ENCODE measurements at places on chromosomes 12 and 14.

DNA sequence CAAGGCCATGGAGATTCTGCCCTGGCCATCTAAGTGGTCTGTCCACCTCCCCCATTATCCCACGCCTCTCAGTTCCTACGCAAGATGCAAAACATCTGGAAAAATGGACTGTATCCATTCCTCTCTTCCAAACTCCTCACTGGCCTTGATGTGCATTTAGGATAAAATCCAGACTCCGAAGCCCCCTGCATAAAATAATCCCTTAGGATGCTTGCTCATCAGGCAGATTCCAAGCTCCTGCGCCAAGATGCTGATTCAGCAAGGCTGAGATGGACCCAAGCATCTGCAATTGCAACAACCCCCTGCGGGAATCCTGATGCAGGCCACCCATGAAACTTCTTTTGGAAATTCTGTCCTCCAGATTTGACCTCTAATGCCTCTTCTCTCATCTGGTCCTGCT is 81.6 kb downstream of the SPRING1 start:
- no peak for DNase-seq

GRCh38 chr12:115852054-115852453 is 425.4 kb downstream of the MED13L start:
- no peak for DNase-seq

DNA sequence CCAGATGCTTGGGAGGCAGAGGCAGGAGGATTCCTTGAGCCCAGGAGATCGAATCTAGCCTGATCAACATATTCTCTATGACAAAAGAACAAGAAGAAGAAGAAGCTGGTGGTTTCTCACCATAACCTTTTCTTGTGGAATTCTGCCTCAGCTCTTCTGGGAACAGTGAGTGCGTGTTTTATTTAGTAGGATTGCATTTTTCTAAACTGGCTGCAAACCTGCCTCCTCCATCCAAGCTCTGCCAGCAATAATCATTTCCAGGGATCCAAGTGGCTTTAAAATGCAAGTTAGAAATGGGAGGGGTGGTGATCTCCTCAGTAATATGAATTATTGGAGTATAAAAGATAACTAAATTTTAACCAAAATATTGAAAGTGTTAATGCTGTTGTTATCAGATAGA is 46.1 kb upstream of the MMP17 start:
- DNase-seq = no peak

GRCh38 chr12:31370531-31371255 is 44.7 kb upstream of the SINHCAF start:
- no peak for DNase-seq

DNA sequence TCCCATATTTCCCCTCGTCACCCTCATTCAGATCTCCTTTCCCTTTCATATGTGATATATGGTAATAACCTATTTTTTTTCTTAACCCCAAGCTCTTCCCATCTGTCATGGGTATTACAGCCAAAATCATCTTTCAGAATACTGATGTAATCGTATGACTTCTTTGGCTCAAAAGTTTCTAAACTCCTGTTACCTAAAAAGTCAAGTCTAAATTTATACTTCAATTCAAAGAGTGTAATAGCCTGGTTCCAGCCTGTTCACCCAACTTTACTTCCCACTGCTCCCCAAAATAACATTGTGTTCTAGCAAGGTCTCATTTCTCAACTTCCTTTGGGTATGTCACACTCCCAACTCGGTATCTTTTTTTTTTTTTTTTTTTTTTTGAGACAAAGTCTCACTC is 48.5 kb downstream of the TBK1 start:
- no peak for DNase-seq

DNA sequence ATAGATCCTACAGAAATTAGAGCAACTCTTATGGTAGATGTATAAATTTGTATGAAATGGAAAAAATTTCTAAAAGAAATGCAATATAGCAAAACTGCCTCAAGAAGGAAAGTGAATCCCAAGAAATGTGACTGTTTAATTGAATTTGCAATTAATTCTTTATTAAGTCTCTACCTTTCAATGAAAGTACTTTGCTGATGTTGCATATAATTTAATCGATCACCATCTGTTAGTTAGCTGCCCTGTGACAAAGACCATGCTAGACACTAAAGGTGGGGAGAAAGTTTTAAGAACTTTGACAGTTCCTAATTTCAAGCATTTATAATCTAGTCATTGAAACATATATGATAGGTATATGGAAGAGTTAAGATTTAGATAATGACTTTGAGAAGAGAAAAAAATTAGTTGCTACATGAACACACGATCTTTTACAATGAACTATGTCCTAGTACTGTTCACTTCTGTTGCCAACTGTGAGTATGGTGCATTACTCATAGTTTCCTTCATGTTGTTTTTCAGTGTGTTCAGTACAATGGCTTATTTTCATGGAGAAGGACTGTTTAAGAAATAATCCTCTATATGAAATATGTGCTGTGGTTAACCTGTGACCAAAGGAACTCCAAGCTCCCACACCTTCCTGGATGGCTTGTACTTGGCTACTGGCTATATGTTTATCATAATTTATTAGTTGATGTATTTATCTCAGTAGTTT is 128.4 kb downstream of the METTL25 start:
- no peak for DNase-seq

DNA sequence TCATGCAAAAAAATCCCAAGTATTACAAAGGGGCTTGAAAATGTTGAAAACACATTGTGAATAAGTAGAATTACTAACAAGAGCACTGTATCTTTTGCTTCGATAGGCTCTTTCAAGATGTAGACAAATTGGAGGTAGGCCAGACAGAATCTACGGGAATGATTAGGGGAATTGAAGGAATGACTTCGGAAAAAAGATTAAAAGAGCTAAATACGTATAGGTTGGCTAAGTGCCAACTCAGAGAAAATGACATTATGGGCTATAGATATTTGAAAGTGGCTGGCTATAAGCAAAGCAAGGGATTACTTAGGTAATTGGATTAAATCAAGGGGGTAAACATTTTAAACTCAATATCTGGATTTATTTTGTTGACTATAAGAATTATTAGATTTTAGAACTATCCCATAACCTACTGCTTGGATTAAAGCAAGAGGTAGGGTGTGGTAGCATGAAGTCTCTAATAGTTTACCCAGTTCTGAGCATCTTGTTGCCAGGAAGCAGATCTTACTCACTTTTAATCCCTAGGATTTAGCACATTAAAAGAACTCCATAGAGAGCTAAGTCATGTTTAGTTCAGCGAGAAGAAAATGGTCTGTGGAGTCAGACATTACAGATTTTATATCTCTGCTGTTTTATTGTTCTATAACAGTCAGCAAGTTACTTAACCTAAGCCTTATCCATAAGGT is 489.8 kb downstream of the DIO2 start:
- DNase-seq = no peak

DNA sequence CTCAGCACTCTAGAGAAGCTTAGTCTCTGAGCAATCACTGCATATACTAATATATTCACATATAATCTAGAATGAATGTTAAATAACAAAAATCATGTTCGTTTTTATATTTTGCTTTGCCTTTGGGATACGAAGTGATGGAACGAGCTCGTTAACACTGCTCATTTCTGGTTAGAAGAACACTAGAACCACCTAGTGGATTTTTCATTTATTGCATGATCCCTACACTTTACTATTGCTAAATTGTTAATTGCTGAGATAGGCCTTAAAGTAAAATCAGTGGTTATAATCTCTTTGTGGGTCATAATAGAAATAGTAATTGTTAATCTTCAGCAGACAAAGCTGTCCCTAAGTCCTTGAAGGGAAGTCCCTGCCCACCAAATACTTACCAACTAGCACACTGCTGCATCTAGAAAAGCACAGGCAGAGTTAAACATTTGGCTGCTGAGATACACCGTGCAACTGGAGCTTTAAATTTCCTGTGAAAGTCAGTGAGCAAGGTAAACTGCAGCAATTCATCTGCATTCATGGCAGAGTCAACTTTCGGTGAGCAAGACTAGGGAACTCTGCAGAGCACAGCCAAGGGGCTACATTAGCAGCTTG is 353.7 kb downstream of the APAF1 start:
- DNase-seq = no peak

- DNase-seq = no peak
Observed at GRCh38 chr14:65187421-65188049, 85.2 kb upstream of the MAX start.

GRCh38 chr12:120457133-120457532 is 10.9 kb downstream of the GATC start:
- no peak for DNase-seq

DNA sequence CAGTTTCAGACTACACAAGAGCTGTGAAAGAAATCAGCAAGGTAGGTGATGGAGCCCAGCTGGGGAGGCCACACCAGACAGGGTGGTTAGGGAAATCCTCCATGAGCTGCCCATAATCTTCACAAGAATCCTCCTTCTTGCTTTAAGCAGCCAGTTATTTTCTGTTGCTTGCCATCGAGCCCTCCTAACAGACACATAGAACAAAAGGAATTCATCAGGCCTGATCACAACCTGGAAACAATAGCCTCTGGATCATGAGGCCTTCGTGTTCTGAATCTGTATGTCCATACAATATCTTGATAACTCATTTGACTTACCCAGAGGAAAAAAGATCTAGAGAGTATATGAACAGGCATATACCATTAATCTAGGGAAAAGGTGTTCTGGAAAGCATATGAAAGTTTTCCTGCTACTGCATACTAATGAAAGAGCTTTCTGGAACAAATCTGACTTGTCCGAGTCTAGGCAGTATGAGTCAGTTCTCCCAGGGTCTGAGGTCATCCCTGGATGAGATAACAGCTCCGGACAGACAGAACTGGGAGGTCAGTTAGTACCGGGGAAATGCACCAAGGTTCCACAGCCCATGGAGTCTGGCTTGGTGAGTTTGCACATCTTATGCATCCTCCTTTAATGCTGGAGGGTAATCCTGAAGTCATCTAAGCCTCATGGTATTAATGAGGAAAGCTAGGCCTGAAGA is 52.8 kb upstream of the ELK3 start:
- DNase-seq = no peak

- no peak for DNase-seq
Observed at GRCh38 chr12:28540324-28540714, 350.1 kb downstream of the CCDC91 start.

DNA sequence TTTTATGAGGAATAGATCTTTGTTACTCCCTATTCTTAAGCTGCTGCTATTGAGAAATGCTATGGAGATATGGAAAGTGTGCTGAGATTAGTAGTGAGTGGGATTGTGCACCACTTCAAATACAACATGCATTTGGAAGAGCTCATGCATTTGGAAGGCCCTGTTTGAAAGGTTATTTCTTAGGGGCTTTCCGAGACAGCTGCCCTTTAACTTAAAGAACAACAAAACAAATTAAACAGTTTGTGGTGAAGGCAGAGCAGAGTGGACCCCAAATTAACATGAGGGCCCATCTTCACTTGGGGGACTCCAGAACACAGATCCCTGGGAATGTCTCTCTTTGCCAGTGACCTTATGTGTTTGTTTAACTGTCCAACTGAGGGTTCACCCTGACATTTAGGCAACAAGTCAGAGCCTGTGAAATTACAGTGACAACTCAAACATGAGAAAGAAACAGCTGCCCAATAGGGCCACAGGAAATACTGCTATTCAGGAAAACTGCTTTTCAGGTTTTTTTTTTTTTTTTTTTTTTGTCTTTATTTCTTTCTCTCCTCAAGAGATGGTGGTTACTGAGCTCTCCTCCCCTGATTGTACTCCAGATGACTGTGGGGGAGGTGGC is 41.4 kb upstream of the IGF1 start:
- no peak for DNase-seq

- no peak for DNase-seq
Observed at GRCh38 chr14:84581041-84581440, 948.9 kb upstream of the FLRT2 start.

Measured in stimulated activated CD8-positive, alpha-beta memory T cell treated with anti-CD3 and anti-CD28 coated beads, Interleukin-7, amount 100 ng/mL, for 48 hours (primary cell).